Calu3 (cell line): ENCODE measurements at places on chromosomes 4 and X.

GRCh38 chrX:46630141-46630540, 56.6 kb downstream of the CHST7 start:
- DNase-seq: no peak
- no peak overlapping the region for H3K27ac ChIP-seq
- no peaks in the 10 kb centered on the region for H3K4me1 ChIP-seq
- H3K4me3 ChIP-seq: no peak overlapping the region
- H3K27me3 ChIP-seq: no peaks in the 10 kb centered on the region

- DNase-seq: no peak
- no peak overlapping the region for H3K27ac ChIP-seq
- no peaks in the 10 kb centered on the region for H3K4me1 ChIP-seq
- H3K4me3 ChIP-seq: no peak overlapping the region
- no peaks in the 10 kb centered on the region for H3K27me3 ChIP-seq
Observed at GRCh38 chr4:20273793-20274192, 22.1 kb downstream of the SLIT2 start.

GRCh38 chr4:158652920-158653319, 18.8 kb downstream of the C4orf46 start:
- no peak overlapping the region for H3K27ac ChIP-seq
- no peak overlapping the region for H3K4me3 ChIP-seq
- H3K4me1 ChIP-seq: no peaks in the 10 kb centered on the region
- H3K36me3 ChIP-seq: no peaks in the 10 kb centered on the region

DNA sequence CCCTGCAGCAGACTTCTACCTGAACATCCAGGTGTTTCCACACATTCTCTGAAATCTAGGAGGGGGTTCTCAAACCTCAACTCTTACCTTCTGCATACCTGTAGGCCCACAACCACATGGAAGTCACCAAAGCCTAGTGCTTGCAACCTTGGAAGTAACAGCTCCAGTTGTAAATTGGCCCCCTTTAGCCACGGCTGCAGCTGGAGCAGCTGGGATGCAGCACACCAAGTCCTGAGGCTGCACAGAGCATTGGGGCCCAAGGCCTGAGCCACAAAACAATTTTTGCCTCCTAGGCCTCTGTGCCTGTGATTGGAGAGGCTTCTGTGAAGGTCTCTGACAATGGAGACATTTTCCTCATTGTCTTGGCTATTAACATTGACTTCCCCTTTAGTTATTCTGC, 772.4 kb upstream of the INTU start:
- no peaks in the 10 kb centered on the region for H3K4me1 ChIP-seq
- no peak overlapping the region for H3K27ac ChIP-seq
- no peaks in the 10 kb centered on the region for H3K36me3 ChIP-seq
- DNase-seq: no peak

GRCh38 chr4:150079081-150079581, 886 bp downstream of the DCLK2 start:
- peak; percentile 51 for DNase-seq
- H3K4me1 ChIP-seq: no peaks in the 10 kb centered on the region
- H3K27ac ChIP-seq: no peak overlapping the region
- no peaks in the 10 kb centered on the region for H3K27me3 ChIP-seq
- peaks cover 5% of the 10 kb centered on the region for H3K36me3 ChIP-seq

DNA sequence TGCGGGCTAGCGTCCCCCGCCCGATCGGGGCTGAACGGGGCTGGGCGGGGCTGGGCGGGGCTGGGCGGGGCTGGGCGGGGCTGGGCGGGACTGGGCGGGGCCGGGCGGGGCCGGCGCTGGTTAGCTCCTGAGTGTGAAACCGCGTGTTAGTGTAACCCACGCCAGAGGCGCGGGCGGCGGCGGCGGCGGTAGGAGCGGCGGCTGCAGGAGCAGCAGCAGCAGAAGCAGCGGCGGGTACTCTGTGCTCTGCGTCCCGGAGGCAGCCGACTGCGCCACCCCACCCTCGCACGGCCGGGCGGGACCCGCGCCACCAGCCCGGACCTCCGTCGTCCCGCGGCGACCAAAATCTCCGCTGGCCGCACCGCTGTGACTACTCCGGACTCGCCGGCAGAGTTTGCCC, 128.1 kb downstream of the LAS1L start:
- no peaks in the 10 kb centered on the region for H3K4me1 ChIP-seq
- no peak overlapping the region for H3K4me3 ChIP-seq
- no peaks in the 10 kb centered on the region for H3K27me3 ChIP-seq
- H3K27ac ChIP-seq: no peak overlapping the region
- no peaks in the 10 kb centered on the region for H3K36me3 ChIP-seq
